G401 (cell line): ENCODE measurements at places on chromosomes 7 and 10.

DNA sequence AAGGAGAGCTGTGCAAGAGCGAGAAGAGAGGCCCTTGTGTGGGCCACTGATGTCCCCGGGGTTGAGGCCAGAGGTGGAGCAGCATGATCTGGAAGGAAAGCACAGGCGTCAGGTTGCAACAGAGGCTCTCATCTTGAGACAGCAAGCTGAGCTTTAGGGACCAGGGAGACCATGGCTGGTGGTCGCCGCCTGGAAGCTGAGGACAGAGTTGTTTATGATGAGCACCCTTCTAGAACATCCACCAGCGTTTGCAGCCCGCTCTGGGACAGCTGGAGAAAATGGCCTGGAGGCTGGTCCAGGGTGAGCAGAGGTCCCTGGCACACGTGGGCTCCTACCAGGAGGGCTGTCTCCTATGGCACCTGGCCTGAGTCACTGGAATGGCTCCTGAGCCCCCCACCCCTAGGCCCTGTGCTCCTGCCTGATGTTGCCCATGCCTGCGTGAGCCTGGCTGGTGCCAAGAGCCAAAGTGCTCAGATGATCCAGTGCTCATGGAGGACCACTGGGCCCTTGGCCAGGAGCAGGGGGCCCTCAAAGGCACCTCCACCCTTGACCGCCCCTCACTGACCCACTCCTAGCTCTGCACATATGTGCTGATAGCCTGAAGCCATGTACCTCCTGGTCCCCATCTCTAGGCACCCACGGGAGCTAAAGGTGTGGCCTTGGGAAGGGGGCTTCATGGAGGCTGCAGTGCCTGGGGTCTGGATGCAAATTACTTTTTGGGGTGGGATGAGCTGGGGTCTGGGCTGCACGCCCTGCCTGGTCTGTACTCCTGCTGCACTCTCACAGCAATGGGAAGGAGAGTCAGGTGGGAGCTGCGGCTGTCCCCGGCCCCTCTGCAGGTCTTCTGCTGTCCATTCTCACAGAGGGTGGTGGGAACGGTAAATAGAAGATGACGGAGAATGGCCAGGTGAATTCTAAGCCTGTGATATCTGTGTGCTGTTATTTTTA, 40.1 kb upstream of the RET start:
- DNase-seq: no peak

- peak; percentile 71 for DNase-seq
Measured at GRCh38 chr7:2445898-2446555, 30.2 kb downstream of the GRIFIN start.

- DNase-seq: no peak
Measured at GRCh38 chr10:117727421-117727820, 184.9 kb downstream of the EMX2 start.

DNA sequence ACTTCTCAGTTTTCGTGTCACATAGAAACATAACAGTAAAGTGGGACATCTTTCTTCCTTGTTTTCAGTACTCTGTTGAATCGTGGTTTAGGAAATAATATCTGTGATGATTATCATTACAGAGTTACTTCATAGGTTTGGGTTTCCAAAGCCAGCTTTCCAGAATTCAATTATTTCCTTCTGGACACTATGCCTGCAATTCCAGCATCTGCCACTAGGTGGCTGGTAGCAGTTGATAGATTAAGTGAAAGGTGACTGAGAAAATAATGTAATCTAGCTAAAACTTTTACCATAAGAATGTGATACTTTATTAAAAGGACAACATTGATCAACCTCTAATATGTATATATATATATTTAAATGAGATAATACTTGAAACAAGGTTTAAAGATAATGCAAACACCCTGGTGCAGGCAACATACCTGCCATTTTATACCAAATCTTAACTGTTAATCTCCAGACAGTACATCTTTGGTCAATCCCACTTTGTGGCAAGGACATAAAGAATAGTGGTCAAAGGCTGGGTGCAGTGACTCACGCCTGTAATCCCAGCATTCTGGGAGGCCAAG, 102.6 kb downstream of the SH3PXD2A start:
- DNase-seq: no peak

DNA sequence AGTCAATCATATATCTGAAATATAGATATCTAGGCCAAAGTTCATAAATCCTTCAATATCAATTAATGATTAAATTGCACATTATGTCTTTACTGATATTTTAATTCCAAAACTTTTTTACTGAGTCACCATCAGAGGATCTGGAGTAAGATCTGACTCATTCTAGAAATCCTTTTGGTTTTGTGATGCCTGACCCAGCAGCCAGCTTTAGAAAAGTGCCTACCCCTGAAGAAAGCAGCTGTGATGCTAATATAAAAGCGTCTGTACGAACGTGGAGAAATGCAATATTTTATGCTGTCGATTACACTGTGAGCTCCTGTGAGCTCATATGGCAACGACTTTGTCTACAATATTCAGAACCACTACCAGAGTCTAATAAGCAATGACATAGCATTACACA, 142.5 kb upstream of the LRRTM3 start:
- DNase-seq: no peak

GRCh38 chr10:803041-803741, 113.7 kb upstream of the DIP2C start:
- DNase-seq: peak; percentile 71
